ENCODE measurements at places on chromosomes 6 and 20.

DNA sequence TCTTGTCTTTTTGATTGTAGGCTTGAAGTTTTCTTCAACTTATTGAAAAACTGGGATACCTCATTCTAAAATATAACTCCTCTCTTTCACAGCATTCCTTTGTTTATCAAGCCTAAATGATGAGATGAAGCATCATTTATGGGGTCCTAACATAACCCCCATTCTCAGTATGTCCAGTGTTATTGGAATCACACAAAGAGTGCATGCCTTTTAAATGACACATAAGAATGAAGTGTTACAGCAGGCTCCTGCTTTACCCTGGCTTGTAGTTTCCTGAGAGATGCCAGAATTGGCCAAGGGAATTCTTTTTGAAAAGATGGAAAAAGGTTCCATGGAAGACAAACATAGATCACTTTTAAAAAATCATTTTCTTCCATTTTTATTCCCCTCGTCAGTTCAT lies 502.4 kb downstream of the BCKDHB start:
- no peak for DNase-seq

DNA sequence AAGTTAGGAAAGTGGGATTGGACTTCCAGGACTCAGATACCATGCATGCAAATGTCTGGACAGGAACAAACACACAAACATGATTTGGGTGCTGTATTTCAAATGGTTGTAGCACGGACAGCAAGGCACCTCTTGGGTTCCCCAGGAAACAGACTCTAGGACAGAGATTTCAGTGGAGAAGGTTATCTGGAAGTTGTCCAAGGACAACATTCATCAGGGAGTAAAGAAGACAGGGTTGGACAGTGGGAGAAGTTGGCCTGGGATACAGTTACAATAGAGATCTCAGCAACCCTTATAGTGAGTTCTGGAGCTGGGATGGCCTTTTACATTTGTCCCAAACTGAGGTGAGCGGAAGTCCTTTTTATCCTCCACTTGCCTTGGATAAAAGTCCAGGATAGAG lies 19.8 kb upstream of the TINAG start:
- DNase-seq = no peak

DNA sequence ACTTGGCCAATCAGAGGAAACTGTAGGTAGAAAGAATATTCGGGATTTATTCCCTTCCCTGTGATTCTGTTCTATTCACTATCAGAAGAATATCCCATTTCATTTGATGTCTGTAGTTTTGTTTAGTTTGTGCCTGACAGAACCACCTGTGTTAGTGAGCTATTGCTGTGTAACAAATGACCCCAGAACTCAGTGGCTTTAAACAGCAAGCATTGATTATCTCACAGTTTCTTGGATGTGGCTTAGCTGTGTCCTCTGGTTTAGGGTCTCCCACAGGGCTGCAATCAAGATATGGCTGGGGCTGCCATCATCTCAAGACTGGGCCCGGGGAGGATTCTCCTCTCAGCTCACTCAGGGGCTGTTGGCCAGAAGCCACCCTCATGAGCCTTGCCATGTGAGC lies 143.7 kb downstream of the ZDHHC14 start:
- DNase-seq = no peak

GRCh38 chr6:111725446-111726112 lies 119.9 kb upstream of the TRAF3IP2 start:
- DNase-seq = no peak

DNA sequence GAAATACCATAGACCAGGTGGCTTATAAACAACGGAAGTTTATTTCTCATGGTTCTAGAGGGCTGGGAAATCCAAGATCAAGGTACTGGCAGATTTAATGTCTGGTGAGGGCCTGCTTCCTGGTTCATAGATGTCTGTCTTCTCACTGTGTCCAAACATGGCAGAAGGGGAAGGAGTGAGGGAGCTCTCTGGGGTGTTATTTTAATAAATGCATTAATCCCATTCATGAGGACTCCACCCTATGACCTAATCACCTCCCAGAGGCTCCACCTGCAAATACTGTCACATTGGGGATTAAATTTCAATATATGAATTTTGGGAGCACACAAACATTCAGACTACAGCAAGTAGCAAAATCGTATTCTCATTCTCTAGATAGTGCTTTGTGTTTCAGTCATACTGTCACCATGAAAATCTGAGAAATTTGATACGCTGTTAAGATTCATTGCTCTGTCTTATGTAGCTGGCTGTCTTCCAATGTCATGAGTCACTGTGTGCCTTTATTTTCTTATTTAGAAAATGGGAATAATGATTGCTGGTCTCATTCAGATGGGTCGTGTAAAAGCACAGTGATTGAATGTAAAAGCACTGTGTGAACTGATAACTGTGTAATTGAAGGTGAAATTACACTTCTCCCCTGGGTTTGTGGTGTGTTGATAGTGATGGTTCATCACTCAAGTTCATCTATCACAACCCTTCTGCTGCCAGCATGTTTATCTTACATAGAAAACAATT lies 8.9 kb upstream of the ERVFRD-1 start:
- DNase-seq = no peak

- no peak for DNase-seq
Observed at GRCh38 chr6:4545893-4546292, 230.3 kb upstream of the CDYL start.

GRCh38 chr20:46523696-46524328 lies 10.5 kb upstream of the ZNF334 start:
- no peak for DNase-seq

DNA sequence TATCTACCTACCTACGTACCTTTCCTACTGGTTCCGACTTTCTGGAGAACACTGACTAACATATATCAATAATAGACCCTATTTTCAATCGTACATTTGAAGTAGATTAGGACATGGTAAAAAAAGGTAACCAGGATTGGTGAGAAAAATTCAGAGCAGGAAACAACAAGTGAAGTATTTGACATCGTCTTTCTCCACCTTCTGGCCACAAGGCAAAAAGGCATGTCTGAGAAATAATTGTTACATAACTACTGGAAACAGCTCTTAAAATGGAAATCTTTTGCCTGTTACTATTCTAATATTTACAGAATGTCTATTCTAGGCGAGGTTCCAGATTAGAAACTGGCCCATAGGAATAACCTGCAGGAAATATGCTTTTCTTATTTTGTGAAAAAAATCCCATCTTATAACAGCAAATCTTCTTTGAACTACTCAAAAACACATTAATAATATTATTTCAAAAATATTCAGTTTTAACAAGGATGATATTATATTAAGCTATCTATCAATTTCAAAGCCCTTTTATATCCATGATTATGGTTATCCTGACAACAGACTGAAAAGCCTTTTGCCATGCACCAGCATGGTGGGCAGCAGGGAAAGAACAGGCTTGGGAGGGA lies 80.8 kb downstream of the RCAN2 start:
- DNase-seq = no peak

DNA sequence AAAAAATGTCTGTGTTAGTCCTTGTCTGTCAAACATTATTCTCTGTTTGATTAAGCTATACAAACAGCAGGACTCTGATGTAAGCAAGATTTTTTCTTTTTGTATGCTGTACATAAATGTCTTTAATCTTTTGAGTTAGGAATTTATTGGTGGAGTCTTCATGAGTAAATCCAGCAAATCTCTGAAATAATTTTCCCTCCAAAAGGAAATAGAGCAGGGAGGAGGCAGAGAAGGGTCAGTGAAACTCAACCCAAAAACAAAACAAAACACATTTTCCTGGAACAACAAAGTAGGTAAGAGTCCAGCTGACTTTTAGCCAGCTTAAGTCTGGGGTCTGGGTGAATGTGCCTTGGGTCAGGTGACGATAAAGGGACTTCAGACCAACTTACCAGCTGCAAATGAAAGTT lies 113.7 kb downstream of the FOXA2 start:
- no peak for DNase-seq

GRCh38 chr6:150266963-150267685 lies 101.7 kb upstream of the IYD start:
- no peak for DNase-seq

GRCh38 chr6:455006-455585 lies 63.5 kb downstream of the IRF4 start:
- peak; percentile 54 for DNase-seq

- DNase-seq = no peak
Observed at GRCh38 chr6:156601152-156602065, 175.8 kb upstream of the ARID1B start.

- DNase-seq = no peak
Observed at GRCh38 chr6:22327881-22328280, 31.0 kb upstream of the PRL start.

GRCh38 chr6:121573481-121573880 lies 138.0 kb downstream of the GJA1 start:
- DNase-seq = no peak

GRCh38 chr6:168194732-168195567 lies 115.9 kb upstream of the FRMD1 start:
- no peak for DNase-seq

GRCh38 chr6:39128106-39128505 lies 13.1 kb upstream of the SAYSD1 start:
- DNase-seq = no peak

DNA sequence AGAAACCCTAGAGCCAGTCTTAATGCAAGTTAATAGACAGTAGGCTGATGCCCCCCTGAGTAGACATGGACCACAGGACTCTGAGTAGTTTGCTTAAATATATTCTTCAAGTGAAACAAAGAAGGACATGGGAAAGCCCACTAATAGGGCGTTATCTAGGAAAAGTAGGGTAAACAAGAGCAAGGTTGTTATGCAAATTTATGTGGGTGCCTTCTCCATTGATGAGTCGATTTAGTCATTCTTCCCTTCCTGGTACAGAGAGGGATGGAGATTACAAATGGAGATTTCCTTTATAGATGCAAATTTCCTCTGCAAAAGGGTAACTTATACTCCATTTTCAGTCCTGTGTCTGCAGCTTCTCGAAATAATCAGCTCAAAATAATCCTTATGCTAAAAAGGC lies 262.0 kb downstream of the CD83 start:
- no peak for DNase-seq

GRCh38 chr20:856361-856775 lies 22.9 kb downstream of the FAM110A start:
- DNase-seq = peak; percentile 56

DNA sequence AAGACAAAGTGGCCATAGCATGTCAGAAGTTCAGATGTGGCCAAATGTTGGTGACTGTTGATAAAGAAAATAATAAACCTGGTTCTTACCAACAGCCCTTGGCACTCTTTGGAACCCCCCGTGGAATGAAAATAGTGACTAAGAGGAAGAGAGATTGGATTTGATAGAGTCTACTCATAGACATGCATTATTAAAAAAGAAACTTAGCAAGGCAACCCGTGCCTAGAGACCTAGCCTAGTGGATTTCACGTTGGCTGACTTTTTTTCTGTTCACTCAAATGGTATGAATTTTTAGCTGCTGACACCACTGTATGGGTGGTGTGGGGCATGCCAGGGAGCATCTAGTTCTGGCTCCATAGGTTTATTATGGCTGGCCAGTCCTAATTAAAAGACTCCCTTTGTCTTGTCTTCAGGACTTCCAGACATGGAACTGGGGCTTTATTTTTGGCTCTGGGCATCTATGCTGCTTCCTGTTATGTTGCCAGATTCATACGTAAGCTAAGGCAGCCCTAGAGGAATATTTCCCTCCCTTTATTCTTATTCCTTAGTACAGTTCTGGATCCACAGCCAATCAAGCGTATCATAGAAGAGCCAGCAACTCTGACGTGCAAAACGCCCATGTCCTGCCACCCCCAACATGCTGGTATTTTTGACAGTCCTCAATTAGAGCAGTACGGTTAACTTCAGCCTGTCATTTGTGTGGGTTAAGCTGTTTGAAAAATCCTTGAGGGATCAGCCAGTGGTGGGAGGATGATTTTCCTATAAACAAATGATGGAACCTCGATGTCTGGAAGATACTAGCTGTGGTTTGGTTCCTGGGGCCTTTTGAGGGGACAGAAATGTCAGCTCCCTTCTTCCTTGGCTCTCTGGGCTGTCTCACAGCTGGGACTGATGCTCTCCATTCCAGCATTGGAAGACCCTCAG lies 127.5 kb downstream of the ISM1 start:
- DNase-seq = no peak

- DNase-seq = no peak
Observed at GRCh38 chr20:14341801-14342200, 4.4 kb upstream of the FLRT3 start.

DNA sequence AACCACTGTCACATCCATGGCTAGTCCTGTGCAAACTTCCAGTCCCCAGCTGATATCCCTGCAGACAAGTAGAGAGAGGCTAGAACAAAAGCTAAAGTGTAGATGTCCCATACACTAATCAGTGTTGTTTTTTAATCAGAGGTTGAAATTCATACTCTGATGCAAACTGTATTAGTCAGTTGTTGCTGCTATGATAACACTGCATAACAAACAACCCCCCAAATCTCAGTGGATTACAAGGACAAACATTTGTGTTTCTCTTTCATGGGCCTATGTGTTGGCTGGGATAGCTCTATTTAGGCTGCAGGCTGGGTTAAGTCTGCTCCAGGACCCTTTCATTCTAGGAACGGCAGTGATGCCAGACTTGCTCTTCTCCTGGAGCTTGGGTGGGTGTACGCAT lies 26.8 kb downstream of the BNIP5 start:
- DNase-seq = no peak

- no peak for DNase-seq
Observed at GRCh38 chr20:63940071-63940471, 16.1 kb downstream of the UCKL1 start.

DNA sequence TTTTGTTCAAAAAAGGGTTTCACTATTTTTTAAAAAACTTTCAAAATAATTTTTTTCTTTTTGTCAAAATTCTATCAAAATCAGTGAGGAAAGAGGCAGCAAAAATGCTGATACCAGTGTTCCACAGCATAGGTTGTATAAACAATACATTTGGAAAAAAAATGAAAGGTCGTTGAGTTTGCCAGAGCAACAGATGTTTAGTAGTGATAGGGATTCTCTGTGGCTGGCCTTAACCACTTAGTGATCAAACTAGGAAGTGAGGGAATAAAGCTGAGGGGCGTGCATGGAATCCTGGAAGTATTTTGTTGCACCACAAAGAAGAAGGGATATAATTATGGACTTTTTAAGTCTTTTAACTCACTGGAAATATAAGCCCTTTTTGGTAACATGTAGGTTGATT lies 555.3 kb upstream of the CHD6 start:
- DNase-seq = no peak

DNA sequence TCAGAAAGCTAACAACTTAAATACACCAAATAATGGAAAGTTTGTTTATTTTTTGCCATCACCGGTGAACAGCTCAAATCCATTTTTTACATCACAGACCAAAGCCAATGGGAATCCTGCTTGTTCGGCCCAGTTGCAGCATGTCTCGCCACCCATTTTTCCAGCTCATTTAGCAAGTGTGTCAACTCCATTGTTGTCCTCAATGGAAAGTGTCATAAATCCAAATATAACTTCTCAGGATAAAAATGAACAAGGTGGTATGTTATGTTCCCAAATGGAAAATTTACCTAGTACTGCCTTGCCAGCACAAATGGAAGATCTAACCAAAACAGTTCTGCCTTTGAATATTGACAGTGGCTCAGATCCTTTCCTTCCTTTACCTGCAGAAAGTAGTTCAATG lies 65.3 kb upstream of the SMIM8 start:
- DNase-seq = no peak

DNA sequence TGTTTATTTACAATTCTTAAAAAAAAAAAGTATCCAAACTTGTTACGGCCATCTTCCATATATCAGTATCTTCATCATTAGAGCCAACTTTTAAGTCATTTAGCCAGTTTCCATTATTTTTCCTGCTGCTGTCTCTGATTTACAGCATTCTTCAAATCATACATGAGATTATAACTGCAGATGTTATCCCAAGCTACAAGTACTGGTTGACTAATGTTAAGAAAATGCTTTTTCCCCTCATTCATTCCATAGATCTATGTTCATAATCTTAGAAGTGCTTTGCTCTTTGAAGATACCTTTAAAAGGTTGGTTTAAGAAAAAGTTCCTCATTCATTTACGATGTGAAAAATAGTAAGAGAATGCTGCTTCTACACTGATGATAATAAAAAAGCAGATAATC lies 158.7 kb downstream of the RNGTT start:
- DNase-seq = no peak

Data from stimulated activated CD4-positive, alpha-beta T cell treated with anti-CD3 and anti-CD28 coated beads, Interleukin-4, amount 100 ng/mL, for 1 hour (primary cell).